ENCODE measurements at places on chromosomes 13 and 19.

DNA sequence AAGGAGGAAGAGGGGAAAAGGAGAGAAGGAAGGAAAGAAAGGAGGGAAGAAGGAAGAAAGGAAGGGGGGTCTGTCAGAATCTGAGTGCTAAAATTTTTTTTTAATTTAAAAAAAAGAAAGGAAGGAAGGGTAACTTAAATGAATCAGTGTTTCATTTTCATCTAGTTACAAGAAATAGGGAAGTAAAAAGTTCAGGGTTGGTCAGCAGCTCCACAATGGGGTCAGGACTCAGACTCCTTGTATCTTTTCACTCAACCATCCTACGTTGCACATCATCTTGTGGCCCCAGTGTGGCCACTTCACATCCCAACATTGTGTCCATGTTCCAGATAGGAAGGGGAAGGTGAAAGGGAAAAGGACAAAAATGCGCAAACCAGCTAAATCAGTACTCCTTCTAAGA is 14.3 kb upstream of the FNDC3A start:
- no peak for DNase-seq

DNA sequence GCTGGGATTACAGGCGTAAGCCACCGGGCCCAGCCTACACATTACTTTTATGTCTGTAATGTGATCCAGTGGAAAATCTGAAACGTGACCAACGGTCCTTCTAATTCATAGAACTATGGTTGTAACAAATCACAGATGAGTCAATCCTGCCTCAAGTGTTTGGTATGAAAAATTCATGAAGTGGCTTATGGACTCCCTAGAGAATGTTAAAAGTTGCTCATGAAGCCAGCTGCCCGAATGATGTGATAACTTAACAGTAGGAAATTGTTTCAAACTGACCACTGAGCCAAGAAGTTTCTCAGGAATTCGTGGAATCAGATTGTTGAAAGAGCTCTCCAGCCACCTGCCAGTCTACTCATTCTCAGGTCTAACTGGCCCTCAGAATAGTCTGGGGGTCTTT is 59.4 kb upstream of the FARP1 start:
- no peak for DNase-seq

DNA sequence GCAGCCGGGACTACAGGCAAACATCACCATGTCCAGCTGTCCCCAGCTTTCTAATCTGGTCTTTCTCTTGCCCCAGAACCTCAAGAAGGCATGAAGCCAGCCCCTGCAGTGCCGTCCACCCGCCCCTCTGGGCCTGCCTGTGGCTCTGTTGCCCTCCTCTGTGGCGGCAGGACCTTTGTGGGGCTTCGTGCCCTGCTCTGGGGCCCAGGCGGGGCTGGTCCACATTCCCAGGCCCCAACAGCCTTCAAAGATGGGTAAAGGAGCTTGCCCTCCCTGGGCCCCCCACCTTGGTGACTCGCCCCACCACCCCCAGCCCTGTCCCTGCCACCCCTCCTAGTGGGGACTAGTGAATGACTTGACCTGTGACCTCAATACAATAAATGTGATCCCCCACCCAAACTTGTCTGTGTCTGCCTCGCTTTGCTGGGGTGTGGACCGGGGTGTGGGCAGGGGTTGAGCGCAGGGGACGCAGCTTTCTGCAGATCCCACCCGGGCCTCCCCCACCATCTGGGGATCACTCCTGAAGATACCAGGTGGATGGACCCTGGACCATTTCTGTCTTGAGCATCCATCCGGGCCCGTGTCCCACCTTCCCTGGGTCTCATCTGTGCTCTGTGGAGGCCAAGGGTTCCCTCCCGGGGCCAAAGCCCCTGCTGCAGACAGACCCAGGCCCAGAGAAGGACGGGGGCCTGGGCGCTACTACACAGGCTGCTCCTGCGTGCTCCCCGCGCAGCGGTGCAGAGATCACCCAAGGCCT is 15.3 kb downstream of the PRKCSH start:
- no peak for DNase-seq

DNA sequence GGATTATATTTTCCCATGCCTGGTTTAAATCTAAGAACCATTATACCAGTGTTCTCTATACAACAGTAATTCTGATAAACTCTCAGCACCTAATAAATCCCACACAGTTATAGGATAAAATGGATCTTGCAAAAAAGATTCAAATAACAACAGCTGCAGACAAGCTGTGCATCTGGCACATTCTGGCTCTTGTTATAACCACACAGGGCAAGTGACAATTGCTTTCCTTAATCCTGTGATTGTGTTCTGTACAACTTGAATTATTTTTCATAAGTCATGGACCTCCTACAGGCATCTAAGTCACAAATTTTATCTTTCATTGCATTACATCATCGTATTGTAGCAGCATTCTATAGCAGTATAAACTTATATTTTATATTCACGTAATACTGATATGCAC is 948.3 kb downstream of the SLITRK1 start:
- no peak for DNase-seq

DNA sequence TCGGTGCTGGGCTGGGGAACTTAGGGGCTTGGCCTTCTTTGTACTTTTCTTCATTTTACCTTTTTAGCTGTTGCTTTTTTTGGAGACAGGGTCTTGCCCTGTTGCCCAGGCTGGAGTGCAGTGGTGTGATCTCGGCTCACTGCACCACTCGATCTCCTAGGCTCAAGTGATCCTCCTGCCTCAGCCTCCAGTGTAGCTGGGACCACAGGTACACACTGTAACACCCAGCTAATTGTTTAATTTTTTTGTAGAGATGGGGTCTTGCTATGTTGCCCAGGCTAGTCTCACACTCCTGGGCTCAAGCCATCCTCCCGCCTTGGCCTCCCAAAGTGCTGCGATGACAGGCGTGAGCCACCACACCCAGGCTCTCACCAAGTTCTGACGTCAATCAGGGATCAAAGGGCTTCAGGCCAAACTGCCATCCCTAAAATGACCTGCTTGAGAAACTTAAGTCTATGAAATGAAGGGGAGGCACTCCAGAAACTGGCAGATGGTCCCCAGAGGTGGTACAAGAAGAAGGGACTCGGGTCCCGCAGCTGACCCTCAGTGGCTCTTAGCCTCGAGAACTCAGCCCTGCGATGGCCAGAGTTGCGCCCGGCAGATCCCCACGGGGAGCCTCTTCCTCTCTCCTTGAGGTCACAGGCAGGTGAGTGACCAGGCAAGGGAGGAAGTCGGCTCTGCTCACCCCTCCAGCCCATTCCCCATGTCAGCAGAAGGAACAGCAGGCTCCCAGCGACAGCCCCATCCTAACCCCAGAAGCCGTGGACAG is 61.7 kb downstream of the GNG7 start:
- DNase-seq = no peak

GRCh38 chr13:78131811-78132210 is 213.2 kb upstream of the EDNRB start:
- DNase-seq = no peak

- no peak for DNase-seq
Observed at GRCh38 chr13:45849408-45849807, 2.1 kb downstream of the SIAH3 start.

DNA sequence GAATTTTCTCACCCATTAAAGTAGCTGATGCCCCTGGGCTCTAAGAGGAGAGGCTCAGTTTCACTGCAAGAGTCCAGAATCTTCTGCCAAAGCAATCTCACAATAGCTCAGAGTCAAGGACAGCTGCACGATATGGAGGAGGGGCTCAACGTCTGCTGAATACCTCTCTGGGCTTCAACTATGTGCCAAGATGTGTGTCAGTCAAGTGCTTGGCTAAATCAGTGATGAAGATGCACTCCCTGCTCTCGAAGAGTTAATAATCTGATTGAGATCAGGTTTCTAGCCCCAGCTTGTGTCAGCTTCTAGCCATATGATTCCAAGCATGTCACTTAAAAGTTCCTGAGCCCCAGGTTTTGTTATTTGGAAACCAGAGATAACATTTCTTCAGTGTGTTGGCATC is 46.8 kb downstream of the KLF12 start:
- no peak for DNase-seq

DNA sequence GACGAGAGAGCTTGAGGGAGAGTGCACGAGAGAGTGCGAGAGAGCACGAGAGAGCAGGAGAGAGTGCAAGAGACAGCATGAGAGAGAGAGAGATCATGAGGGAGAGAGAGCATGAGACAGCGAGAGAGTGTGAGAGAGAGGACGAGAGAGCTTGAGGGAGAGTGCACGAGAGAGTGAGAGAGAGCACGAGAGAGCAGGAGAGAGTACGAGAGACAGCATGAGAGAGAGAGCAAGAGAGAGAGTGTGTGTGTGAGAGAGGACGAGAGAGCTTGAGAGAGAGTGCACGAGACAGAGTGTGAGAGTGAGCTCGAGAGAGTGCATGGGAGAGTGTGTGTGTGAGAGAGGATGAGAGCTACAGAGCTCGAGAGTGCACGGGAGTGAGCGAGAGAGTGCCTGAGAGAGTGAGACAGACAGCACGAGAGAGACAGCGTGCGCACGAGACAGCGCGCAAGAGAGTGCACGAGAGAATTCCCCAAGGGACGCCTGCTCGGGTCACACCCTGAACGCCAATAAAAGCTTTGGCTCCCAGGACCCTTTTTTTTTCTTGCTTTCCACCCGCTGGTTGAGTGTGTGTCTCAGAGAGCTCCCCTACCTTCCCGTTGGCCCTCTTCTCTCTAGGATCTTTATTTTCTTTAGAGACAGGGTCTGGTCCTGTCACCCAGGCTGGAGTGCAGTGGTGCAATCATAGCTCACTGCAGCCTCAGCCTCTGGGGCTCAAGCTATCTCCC is 3.7 kb downstream of the CD70 start:
- no peak for DNase-seq

GRCh38 chr19:17255150-17255621 is 9.4 kb downstream of the USHBP1 start:
- no peak for DNase-seq

Measured in activated effector memory CD4-positive, alpha-beta T cell treated with Interleukin-2 at 50 U/mL for 16 hours (primary cell).